Stimulated activated CD4-positive, alpha-beta T cell treated with anti-CD3 and anti-CD28 coated beads, Interleukin-2, amount 100 ng/mL, for 24 hours (primary cell): ENCODE measurements at places on chromosomes 11 and 22.

GRCh38 chr22:37559901-37560607 lies at the start of gene CDC42EP1:
Gene CDC42EP1, plus strand, starts transcription at chr22:37560480. Its CDS starts 5,870 bp downstream, at chr22:37566350.
- DNase-seq: no peak

GRCh38 chr11:117649296-117650055 lies 147.5 kb downstream of the DSCAML1 start:
- no peak for DNase-seq

- DNase-seq: no peak
These were observed 31.2 kb downstream of the RRP8 start for GRCh38 chr11:6572215-6572614.

GRCh38 chr22:45987136-45987861 lies 10.3 kb upstream of the WNT7B start:
- no peak for DNase-seq

- DNase-seq: no peak
These were observed 185.7 kb downstream of the BLID start for GRCh38 chr11:121930004-121930965.

- DNase-seq: no peak
These were observed 95.4 kb downstream of the NXPE2 start for GRCh38 chr11:114773541-114774338.

DNA sequence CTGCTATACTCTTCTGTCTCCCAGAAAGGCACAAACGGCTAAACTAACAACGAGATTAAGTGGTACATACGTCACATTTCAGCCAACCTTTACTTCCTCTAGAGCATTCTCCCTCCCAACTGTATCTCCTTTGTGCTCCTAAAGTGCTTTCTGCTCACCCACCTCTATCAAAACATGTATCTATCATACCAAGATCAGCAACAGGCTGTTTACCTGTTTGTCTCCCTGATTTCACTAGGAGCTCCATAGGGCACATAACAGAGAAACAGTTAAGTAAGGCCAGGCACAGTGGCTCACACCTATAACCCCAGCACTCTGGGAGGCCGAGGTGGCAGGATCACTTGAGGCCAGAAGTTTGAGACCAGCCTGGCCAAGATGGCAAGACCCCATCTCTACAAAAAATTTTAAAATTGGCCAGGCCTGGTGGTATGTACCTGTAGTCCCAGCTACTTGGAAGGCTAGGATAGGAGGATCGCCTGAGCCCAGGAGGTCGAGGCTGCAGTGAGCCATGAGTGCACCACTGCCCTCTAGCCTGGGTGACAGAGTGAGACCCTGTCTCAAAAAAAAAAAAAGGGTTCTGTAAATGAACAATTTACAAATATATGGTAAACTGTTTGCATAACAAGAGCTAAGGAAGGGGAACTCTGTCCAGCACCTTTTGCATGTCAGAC lies 2.8 kb downstream of the NDUFC2 start:
- DNase-seq: no peak

DNA sequence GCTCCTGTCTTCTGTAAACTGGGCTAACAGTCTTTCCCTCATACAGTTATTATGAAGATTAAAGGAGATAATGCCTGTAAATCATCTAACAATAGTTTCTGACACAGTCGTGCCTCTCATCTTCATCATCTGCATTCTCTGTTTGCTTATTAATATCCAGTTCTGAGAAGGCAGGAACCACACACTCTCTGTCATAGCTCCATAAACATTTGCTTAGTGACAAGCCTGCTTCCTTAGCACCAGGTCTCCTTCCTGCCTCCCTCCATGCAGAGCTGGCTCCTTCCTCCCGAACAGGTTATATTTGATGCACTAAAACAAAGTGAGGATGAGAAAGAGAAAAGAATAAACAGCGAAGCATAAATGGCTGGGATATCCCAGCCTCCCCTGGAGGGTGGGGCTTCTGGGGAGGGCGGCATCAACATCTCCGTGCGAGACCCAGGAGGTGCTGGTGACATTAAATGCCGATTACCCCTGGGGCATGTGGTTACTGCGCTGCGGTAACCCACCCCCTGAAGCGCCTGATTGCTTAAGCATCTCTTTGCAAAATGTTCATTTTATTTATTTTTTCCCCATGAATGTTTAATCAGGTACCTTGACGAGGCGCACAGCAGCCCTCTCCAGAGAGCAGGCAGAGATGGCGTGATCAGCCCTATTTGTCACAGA lies 404.9 kb downstream of the NXPE2 start:
- no peak for DNase-seq

- DNase-seq: no peak
These were observed 107.1 kb downstream of the BCR start for GRCh38 chr22:23287136-23288095.

- DNase-seq: no peak
These were observed 620.7 kb upstream of the ARHGAP42 start for GRCh38 chr11:100066399-100066798.

DNA sequence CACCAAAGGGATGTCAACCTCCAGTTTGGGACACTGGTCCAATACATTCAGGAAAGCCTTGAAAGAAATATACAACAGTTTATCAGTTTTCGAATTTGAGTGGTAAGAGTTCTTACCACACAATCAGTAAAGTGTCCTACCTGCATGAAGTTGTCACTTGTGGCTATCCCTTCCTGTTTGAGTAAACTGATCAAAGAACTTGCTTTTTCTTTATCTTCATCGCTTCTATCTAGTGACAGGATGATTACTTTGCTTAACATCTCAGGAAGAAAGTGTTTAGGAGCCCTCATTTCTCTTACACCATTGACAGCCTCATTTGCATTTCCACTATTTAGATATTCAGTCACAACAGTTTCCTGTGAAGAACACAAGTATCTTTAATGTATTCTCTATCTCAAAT lies 8.4 kb downstream of the EIF4G2 start:
- no peak for DNase-seq

DNA sequence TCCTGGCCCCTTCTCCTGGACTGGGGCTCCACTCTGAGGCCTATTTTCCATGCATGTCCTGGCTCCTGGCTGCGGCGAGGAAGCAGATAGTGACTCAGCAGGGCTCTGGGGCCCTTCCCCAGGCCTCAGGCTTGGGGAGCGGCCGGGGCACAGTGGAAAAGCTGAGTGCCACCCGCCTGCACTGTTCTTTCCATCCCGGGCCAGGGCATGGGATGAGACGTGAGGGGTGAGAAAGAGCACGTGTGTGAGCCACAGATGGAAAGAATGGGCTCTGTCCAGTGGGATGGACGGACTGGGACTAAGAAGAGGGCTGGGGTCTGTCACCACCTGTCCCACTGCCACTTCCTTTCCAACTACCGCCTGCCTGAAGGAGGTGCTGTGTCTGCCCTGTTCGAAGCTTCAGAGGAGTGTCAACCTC lies 12.8 kb downstream of the SLC37A2 start:
- no peak for DNase-seq

DNA sequence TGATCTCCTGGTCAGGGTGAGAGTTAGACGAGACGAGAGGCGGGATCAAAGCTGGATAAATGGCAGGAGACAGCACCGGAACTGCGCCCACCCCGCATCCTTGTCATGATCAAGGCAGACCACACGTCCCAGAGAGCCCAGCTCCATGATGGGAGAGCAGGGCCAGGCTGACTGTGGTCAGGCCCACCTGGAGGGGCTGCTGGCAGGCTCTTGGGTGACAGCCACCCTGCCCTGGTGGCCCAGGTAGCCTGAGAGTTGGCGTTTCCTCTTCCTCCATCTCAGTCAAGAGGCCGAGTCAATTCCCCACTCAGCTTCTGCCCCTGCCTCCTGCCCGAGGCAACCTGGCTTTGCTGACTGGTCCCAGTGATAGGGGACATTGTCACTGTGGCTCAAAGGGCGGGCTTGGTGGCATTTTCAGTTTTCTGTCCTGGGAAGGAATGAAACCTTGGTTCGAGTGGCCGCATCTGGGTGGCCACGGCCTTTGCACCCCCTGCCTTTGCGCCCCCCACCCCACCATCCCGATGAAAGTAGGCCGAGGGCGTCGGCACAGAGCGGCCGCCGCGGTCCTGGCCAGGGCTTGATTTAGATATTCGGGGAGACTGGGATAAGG lies 60.8 kb upstream of the PPARA start:
- no peak for DNase-seq

DNA sequence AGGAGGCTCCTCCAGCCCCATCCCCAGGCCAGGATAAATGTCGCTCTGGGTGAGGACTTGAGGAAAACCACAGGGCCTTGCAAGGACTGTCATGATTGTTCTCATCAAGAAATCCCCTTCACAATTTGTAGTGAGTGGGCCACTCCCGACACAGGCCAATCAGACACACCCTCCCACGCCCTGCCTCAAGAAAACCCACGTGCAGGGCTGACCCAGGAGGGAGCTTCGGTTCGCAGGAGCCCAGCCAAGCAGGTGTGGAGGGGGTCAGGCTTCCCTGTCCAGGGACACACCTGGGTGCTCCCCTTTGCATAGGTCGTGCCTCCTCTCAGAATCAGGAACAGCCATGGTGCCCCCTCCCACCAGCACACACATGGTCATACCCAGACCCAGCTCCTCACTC lies 43.2 kb downstream of the SHANK2 start:
- DNase-seq: no peak

DNA sequence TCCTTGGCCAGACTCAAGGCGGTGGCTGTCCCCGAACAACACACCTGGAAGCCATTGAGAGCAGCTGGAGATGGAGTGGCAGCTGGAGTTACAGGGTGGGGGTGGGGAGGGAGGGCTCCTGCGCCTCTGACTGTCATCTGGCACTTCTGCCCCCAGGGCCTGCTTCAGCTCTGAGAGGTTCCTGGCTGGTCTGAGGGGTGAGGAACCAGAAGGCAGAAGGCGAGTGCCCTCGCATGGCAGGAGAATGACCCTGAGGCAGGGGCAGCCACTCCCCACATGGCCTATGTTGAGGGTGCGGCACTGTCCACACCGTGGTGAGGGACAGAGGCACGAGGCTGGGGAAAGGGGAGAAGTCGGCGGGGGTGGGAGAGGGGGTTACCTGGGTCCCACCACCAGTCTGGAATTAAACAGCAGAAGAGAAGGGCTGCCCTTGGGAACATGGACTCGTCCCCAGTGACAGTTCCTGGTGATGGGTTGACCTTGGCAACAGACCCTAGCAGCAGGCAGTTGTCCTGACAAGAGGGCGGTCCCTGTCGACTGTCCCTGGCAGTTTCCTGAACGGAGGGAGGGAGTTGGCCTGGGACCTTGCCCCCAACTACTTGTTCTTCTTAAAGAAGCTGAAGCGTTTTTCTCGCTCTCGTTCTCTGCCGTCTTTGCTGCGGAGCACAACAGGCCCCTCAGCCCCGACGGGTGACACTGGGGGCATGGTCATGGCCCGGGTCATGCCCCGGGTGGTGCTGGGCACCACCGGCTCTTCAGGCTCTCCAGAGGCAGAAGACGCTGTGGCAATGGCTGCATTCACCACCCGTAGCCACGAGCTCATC lies 7.8 kb upstream of the RBM4B start:
- no peak for DNase-seq

DNA sequence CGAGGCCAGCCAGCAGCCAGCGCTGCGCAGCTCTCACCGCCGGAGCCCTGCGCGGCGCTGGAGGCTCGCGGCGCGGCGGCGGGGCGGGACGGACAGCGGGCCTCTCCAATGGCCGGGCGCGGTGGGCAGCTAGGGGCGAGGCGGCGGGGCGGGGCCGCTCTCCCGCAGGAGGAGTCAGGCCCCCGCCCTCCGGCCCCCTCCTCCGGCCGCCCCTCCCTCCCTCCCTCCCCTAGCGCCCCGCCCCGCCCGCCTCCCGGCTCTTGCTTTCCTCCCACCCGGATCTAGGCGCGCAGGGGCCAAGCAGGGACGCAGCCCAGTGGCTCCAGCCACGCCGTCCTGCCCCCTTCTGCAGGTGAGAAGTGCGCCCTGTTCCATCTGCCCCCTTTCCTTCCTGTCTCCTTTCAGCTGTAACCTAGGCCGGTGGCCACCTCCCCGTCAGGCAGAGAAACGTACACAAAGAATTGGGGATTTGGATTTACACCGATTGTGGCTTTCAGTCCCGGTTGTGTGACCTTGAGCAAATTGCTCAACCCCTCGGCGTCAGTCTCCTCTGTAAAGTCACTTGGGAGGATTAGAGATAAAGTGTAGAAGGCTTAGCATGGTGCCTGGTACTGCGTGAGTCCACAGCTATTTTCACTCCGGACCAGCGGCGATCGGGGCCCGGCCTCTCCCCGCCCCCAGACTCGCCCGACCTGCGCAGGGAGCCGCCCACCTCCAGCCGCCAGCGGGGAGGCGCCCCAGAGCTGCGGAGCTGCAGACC lies at the start of gene FZD4:
TSS of gene FZD4 (minus strand) at position 35 of the 760 bp plus-strand sequence. CDS start 310 bp downstream, outside the sequence.
- DNase-seq: peak; percentile 46

- DNase-seq: no peak
These were observed 27.5 kb upstream of the POU2AF1 start for GRCh38 chr11:111406589-111406988.

DNA sequence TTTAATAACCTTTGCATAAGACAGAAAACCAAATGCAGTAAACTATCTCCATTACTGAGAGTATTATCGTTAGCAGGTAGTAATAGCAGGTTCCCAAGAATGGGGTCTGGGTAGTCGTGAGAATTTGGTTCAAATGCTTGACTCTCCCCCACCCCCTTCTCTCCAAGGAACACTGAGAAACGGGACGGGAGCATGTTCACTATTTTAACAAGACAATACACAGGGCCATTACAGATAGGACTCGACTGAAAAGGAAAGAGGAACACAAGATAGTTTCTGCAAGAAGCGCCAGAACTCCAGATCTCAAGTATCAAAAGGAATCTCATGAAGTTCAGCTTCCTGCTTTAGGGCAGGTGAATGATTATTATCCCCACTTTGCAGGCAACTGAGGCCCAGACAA lies 27.0 kb downstream of the KMT5B start:
- no peak for DNase-seq

GRCh38 chr11:48150213-48150612 lies 66.4 kb upstream of the OR4B1 start:
- DNase-seq: no peak

GRCh38 chr22:46929710-46930204 lies 167.3 kb downstream of the TBC1D22A start:
- no peak for DNase-seq

- DNase-seq: no peak
These were observed 71.6 kb downstream of the C11orf58 start for GRCh38 chr11:16809886-16810668.

GRCh38 chr11:11979488-11980117 lies 28.8 kb downstream of the DKK3 start:
- DNase-seq: no peak

- no peak for DNase-seq
These were observed 18.1 kb downstream of the SMARCB1 start for GRCh38 chr22:23804781-23805291.

GRCh38 chr11:65625628-65626342 lies 10.2 kb downstream of the PCNX3 start:
- peak; percentile 49 for DNase-seq
